Activated CD4-positive, CD25-positive, alpha-beta regulatory T cell (primary cell): ENCODE measurements at places on chromosomes 4 and X.

DNA sequence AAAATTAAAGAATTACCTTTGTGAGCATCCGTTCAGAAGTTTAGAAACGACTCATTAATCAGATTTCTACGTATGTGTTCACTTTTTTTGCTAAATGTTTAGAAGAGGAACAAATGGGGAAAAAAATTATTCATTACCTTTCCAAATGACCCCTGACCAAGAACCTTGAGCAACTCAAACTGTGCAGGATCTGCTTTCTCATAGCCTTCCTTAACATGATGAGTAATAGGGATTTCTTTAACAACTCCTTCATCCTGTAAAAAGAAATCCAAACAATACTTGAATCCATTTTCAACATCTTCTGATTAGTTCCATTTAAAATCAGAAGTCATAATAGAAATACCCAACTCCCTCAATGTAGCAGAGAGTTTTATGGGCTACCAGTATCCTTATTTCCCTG lies 32.1 kb downstream of the RPS6KA6 start:
- no peak for DNase-seq

DNA sequence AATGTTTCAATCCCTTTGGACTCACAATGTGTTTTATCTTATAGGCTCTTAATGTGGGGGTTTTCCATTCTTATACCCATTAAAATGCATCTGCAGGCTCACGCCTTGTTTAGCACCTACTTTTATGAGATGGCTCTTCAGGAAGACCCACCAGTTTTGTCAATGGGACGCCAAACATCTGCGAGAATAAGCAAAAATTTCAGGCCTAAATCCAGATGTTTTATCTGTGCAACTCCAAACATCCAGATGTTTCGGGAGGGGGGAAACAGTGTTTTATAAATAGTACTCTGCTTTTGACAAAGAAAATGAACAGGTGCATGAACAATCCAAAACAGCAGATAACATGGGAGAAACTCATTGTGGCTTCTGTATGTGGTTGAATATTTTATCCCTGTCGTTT lies 342.8 kb downstream of the DHX15 start:
- no peak for DNase-seq

DNA sequence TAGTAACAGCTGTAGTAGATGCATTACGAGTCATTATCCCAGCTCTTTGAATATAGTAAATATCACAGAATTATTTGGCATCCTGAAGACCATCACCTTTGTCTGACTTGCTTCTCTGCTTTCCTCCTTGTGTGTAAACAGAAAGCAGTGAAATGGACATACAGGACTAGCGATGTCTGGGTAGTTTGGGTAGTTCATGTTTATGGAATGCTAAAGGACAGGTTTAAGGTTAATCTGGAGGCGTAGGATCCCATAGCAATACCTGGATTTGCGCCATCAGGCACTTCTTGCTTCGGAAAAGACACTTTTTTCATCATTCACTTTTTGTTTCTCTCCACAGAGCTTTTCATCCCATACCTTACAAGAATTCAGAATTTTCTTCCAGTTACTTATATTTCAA lies 232.2 kb downstream of the GPAT3 start:
- no peak for DNase-seq

DNA sequence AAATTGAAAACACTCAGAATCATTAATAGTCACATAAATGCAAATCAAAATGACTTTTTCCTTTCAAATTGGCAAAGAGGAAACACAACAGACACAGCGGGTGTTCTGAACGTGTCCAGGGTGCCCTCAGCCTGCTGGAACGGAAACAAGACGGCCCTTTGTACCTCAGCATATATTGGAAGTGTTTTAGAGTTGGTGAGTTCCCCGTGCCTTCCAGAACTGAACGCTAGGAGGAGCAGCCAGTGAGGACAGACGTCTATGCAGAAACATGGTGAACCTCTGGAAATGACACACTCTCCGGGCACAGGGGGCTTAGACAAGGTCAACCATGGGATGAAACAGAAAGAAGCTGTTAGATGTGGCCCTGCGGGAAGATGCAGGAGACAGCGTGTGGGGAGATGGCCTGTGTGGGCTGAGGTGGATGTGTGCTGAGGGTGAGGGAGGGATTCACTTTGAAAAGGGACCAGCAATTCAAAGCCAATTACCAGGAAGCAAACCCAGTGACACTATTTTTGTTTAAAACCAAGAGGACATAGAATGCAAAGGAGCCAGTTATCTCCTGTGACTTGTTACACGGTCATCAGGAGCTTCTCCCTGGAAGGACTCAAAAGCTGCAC lies 40.4 kb downstream of the RNF212 start:
- DNase-seq: no peak

DNA sequence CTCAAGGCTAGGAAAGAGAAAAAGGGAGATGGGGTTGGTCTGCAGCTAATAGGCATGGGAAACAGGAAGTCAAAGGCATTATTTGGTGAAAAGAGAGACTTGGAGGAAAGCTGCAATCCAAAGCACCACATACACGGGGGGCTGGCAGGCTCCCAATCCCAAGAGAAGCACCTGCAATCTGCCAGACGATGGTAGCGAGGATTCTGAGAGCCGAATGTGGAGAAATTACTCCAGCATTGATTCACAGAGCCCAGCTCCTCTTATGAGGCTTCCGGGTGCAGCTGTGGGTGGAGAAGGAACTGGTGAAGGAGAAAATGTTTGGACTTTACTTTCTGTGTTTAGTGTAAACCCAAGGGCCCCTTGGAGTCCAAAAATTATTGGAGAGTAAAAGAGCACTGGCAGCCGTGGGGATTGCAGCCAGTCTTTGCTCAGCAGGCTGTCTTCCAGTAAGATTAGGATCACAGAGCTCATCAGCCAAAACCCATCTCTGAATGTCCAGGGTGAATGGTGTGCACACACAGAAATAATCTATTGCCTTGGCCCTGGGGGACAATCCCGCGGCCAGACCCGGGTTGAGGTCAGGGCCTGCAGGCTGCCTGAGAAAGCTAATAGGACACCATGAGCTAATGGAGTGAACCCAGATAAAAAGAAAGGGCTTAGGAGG lies 197.6 kb downstream of the KIT start:
- no peak for DNase-seq

DNA sequence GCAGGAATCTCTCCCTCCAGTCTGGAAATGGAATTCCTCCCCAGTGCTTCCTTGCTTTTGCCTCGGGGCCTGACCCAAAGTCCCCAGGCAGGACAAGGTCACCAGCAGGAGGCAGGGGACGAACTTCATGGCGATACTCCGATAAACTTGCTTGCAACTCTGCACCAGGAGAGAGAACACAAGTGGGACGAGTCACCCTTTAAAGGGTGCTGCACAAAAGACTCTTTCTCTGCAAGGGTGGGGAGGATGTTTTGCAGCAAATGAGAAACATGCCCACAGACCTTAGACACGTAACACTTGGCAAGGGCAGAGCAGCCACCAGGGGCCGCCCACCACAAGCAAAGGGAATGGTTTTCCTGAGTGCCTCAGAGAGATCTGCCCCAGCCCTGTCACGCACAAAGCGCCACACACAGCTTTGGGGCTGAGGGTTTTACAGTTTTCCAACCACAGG lies at the start of gene FGFBP2:
FGFBP2 (minus strand) TSS at position 175 of the 451 bp plus-strand sequence; CDS start at position 129, 46 bp downstream.
- no peak for DNase-seq

DNA sequence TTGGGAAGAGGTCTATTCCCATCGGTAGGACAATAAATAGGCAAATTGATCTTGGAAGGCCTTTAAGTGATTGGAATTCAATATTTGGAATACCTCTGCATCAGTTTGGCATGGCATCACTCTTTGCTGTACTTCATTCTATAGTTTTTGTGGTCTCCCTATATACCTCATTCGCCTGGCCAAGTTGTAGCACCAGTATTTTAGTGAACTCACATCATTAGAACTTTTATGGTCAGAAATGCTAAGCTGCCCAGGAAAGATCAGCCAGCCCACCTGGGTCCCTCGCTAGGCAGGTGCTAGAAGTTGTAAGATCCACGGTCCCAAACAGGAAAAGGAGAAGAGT lies 40.3 kb downstream of the ZCCHC13 start:
- DNase-seq: no peak

GRCh38 chr4:25310066-25310802 lies 2.3 kb upstream of the ZCCHC4 start:
- no peak for DNase-seq

DNA sequence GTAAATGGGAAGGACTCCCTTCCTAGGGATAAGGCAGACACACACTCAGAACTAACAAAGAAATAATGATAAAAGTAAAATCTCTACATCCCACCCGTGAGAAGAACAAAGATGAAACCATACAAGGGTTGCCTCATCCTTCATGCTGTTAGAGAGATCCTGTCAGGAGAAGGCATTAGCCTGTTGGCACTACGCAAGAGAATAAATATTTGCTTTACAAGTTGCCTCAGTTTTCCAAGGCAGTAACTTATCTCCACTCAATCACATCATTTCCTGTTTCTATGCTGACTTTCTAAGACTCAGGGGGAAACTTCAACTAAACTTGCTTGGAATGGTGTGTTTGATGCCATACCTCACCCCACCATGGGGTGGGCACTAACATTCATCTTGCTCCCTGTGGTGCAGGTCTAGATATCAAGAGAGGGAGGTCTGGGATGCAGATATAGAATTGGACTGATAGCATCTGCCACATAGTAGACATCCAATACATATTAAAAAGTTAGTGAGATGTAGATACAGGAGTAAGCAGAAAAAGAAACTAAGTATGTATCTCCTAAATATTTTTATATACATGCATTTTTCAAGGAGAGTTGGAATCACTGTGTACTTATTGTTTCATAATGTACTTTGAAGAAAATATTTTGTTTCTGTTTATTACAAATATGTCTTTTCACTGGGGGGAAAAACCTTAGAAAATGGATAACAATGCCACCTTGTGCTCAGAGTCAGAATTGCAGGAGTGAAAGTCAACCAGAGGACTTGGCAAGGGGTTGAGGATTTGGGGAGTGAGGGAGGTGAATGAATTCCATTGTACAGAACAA lies 57.2 kb upstream of the BEX4 start:
- no peak for DNase-seq

- DNase-seq: no peak
These were observed 204.3 kb upstream of the SLC7A11 start for GRCh38 chr4:138446456-138446855.

DNA sequence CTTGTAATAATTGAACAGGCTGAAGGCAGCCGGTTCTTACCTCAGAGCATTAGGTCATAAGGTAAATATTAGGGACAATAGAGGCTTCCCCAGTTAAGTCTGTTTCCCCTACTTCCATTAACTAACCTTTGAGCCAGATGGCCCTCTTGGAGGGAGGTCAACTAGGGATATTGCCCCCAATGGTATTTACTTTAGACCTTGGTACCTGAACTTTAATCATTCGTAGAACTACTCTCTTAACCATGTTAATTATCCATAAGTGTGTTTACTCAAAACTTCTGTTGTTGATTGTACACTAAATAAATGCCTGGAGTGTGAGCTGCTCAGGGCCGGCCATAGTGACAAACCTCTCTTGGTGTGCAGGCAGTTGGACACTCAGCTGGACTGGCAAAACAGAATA lies 1843.5 kb upstream of the AGA start:
- no peak for DNase-seq

GRCh38 chr4:54228961-54229501 lies at the start of gene PDGFRA:
TSS of gene PDGFRA (plus strand) at chr4:54229293. CDS start at chr4:54258769, 29,476 bp downstream.
- no peak for DNase-seq

GRCh38 chrX:154436983-154437752 lies at the start of gene GDI1:
TSS of gene GDI1 (plus strand) at chrX:154437154. CDS start at chrX:154437255, 101 bp downstream.
- DNase-seq: peak; percentile 26

DNA sequence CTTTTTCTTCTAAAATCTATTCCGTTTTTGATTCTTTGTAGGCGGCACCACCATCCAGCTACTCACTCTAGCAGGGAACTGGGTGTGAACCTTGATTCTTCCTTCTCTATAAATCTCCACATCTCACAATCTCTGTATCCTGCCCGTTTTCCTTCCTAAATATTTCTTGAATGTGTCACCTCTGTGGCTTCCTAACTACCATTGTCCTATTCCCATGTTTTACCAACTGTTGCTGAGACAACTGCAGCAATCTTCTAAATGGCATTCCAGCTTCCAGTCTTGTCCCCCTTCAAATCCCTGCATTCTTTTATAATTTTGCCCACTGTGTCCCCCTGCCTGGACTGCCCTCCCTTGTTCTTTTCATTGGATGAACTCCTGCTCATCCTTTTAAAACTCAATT lies 641.3 kb downstream of the RPA4 start:
- no peak for DNase-seq

DNA sequence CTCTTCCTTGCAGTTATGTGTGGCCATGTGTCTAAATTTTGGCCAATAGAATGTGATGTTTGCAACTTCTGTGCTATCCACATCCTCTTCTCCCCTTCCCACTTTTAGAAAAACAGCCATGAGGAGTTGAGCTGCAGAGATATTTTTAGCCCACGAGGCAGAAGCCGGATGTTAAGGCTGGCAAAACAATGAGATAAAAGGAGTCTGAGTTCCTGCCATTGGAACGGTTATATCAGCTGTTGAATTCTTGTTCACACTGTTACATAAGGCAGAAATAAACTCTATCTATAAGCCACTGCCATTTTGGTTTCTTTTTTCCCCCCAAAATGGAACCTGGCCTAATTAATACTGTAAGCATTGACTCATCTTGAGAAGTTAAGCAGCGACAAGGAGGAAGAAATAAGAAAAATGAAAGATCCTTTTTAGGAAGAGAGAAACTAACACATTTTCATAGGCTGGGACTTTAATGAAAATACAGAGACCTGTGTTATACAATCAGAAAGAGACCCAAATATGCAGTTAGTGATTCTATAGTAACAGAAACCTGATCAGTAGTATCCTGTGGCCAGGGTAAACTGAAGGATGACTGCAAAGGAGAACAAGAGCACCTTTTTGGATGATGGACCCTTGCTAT lies 200.5 kb downstream of the INPP4B start:
- no peak for DNase-seq

DNA sequence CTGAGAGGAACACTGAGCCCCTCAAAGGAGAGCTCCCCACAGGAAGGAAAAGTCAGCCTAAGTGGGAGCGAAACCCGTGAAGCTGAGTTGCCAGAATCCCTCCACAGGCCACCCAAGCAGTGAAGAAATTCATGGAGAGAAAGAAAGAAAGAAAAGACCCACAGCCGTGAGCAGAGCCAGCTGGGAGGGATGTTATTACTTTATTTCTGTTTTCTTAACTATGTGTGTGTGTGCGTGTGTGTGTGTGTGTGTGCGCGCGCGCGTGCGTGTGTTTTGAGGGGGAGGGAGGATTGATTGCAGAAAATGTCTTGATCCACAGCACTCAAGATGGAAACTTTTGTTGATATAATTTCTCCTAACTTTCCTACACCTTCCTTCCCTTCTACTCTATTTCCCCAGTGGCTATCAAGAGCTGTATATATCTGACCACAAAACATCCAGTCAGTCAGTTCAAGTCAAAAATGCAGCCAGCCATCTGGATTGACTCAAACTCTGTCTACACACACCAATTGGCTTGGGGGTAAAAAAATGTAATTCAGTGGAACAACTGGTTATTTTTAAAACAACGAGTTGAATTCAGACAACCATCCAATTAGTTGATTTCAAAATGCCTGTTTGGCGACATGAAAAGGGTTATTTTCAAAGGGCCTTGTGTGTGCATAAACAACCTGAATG lies 13.8 kb upstream of the GPC3 start:
- DNase-seq: no peak

GRCh38 chr4:175531405-175532091 lies 280.5 kb downstream of the GPM6A start:
- no peak for DNase-seq
